ENCODE measurements at places on chromosomes 6 and 20.

- no peak for DNase-seq
These were observed 73.0 kb upstream of the BTBD3 start for GRCh38 chr20:11844691-11845090.

DNA sequence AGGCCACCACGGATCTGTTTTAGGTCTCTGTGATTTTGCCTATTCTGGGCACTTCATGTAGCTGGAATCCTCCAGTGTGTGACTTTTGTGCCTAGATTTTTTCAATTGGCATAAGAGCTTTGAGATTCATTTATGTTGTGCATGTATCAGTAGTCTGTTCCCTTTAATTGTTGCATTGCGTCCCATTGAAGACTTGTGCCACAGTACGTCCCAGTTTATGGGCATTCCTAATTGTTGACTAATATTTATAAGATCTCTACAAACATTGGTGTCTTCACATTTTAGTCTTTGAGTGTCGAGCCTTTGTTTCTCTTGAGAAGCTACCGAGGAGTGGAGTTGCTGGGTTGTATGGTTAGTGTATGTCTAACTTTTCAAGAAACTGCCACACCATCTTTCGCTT, 704 bp upstream of the FAM210B start:
- DNase-seq = no peak

GRCh38 chr20:57714409-57715267, 4.8 kb upstream of the PMEPA1 start:
- no peak for DNase-seq

DNA sequence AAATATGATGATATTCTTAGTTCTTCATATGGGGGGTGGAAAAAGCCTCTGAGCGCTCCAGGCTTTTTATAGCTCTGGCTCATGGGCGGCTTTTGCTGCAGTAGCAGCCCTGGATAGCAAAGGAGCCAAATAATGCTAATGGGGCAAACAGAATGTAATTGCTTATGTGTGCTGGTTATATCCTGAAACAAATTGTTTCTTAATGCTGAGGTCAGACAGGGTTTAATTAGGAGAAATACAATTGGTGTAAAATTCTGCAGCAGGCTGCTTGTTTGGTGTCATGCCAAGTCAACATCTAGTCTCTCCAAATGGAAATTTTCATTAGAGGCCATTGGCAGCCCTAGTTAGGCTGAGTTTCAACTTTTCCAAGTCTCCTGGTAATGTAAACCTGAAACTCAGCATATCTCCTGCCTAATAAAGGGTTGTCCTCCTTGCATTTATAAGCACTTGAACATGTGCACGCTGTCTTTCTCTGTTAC, 530.1 kb upstream of the NOX3 start:
- no peak for DNase-seq

DNA sequence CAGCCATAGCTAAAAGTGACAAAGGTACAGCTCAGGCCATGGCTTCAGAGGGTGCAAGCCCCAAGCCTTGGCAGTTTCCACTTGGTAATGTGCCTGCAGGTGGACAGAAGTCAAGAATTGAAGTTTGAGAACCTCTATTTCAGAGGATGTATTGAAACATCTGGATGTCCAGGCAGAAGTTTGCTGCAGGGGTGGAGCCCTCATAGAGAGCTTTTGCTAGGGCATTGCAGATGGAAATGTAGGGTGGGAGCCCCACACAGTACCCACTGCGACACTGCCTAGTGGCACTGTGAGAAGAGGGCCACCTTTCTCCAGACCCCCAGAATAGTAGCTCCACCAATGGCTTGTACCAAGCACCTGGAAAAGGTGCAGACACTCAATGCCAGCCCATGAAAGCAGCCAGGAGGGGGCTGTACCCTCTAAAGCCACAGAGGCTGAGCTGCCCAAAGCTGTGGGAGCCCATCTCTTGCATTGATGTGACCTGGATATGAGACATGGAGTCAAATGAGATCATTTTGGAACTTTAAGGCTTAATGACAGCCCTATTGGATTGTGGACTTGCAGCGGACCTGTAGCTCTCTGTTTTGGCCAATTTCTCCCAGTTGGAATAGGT, 1299.4 kb upstream of the MAP3K7 start:
- no peak for DNase-seq

DNA sequence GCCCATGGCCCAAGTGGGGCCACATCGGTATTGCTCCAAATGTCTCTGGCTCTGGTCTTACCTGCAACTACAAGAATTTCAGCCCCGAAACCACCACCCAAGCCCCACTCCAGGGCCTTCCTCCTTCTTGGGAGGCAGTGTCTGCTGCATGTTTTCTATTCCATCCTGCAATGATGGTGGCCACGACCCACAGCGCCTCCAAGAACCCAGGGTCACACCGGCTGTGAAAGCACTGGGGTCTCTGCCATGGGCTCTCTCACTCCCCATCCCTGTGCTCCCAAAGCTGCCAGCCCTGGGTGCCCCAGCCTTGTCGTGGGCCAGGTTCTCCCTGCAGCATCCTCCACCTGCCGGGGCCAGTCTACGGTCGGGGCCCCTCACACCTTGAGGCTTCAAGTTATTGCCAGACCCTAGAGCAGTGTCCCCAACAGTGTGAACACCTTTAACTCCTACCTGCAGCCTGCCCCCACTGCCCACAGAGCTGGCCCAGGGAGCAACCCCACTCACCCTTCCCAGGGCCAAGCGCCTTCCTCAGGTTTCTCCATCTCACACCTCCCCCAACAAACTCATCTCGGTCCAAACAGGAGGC, 115.4 kb downstream of the JPH2 start:
- no peak for DNase-seq

GRCh38 chr20:52318651-52319050, 127.1 kb upstream of the ZFP64 start:
- DNase-seq = no peak

GRCh38 chr20:50258790-50259483, 68.3 kb downstream of the CEBPB start:
- no peak for DNase-seq

GRCh38 chr20:5078399-5078958, 41.3 kb downstream of the PCNA start:
- peak; percentile 39 for DNase-seq

- DNase-seq = no peak
These were observed 966.6 kb downstream of the HACE1 start for GRCh38 chr6:103893141-103893581.

- DNase-seq = no peak
These were observed 30.4 kb upstream of the TSHZ2 start for GRCh38 chr20:52941808-52942207.

GRCh38 chr6:80488190-80488589, 381.7 kb downstream of the BCKDHB start:
- DNase-seq = no peak

- no peak for DNase-seq
These were observed 4.2 kb downstream of the DUSP22 start for GRCh38 chr6:296151-297122.

GRCh38 chr20:60372822-60373221, 414.6 kb downstream of the CDH26 start:
- no peak for DNase-seq

DNA sequence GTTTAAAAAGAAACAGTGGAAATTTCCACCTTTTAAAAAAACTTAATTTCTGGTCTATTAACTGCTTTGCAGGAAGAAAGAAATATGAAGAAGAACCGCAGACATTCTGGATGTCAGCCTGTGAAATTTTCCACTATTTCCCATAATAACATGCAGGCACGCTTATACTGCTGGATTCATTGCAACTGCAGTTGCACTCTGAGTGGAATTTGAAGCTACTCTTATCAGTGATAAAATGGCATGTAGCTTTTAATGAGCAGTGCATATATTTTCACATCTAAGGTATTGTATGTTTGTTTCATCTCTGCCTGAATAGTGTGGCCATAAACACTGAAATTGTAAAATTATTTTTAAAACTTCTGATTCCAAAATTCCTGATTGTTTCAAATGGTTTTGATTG, 28.2 kb downstream of the NCOA3 start:
- no peak for DNase-seq

DNA sequence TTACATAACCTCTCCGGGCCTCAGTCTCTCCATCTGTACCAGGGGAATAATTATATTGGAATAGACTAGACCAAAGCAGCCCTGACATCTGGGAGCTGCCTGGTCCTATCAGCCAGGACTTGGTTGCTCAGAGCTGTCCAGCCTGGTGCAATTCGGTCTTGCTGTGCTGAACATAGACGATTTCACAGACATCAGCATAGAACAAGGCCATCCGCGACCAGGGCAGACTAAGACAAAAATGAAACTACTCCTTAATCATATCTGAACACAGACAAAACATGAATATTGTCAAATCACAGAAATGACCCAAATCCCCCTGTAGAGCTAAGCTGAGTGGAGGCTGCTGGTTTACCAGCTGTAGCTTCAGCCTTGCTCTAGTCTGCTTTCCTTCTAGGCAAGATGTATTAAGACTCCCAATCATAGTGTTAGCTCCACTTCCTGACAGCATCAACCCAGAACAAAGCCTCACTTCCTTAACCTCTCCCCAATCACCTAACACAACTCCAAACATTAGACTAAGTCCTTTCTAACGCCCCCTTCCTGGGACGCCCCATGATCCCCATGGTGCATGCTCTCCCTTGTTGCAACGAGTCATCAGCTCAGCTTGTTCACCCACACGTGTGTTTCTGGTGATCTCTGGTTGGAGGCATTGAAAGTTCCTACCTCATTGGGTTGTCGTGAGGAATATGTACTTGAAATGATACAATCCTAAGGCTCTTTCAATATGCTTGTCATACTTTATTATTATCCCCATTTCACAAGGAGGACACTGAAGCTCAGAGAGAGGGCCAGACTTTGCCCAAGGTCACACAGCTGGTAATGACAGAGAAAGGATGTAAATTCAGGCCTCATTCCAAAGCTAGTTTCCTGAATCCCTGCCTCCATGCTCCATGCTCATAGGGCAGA, 3.5 kb upstream of the MAPK13 start:
- DNase-seq = no peak

DNA sequence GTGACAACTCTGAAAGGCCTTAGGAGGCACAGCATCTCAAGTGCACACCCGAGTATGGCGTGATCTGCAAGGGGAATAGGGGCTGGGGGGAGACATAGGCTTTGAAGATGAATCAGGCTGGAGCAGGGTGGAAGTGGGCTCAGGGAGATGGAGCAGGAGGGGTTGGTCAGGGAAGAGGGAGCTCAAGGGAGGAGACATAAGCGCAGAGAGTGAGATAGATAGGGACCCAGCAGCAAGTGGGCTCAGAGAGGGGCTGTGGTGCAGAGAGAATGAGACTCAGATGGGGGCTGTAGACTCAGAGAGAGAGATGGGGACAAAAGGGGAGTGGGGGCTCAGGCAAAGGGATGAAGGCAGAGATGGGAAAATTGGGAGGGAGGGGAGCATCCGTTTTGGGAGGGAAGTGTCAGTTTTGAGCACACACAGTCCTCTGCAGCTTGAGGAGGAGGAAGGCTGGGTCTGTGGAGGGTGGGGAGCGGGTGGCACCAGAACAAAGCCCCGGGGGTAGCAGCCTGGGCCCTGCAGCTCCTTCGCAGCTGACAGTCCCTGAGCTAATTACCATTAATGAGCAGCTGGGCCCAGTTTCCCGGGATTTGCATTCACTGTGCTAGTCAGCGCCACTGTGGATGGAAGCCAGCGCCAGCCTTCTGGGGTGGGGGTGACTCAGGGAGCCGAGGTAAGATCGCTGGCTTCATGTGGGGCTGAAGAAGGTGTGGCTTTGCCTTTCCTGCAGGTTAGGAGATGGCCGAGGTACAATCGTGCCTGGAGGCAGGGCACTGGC, 18.7 kb downstream of the SRXN1 start:
- DNase-seq = no peak

DNA sequence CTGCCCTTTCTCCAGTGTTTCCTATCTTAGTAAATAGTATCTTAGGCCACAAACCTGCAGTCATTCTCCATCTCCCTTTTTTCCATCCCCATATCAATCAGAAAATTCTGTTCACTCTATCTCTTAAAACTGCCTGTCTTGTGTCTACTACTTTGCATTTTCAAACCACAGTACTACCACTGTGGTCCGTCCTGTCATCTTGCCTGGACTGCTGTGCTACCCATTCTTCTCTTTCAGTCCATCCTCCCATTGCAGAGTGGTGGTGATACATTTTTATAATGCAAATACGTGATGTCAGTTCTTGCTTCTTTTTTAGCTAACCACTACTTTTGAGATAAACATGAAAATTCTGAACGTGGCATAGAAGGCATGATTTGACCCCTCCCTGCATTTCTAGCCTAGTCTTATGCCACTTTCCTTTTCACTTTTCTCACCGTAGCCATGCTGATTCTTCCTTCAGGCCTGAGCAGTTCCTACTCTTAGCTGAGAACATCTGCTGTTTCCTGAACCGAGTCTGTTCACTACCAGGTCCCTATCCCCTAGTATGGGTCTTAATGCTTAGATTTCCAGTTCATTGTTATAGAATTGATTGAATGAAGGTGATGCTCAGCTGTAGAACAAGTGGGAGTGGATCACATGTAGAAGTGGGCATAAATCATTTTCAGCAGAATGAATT, 13.8 kb downstream of the TBPL1 start:
- DNase-seq = no peak

DNA sequence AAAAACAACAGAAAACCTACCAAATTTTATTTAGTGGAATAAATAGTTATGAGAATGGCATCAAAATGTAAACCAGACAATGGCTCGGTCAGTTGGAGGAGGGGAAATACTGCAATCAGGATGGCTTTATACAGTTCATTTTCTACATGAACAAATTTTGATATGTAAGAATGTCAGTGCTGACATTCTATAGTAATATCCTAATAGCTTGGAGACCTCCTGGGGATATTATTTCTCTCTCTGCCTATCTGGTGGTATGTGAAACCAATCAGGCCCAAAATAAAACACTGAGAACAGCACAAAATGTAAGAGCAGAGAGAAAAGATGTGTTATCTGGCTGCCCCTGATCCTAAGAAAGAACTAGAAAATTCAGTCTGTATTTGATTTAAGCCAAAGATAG, 327.7 kb downstream of the UBE3D start:
- DNase-seq = no peak

GRCh38 chr6:167446971-167447370, 122.1 kb downstream of the TTLL2 start:
- DNase-seq = no peak

GRCh38 chr6:56046576-56046975, 171.2 kb upstream of the BMP5 start:
- DNase-seq = no peak

- no peak for DNase-seq
These were observed 388.2 kb upstream of the SYNCRIP start for GRCh38 chr6:86030875-86031274.

DNA sequence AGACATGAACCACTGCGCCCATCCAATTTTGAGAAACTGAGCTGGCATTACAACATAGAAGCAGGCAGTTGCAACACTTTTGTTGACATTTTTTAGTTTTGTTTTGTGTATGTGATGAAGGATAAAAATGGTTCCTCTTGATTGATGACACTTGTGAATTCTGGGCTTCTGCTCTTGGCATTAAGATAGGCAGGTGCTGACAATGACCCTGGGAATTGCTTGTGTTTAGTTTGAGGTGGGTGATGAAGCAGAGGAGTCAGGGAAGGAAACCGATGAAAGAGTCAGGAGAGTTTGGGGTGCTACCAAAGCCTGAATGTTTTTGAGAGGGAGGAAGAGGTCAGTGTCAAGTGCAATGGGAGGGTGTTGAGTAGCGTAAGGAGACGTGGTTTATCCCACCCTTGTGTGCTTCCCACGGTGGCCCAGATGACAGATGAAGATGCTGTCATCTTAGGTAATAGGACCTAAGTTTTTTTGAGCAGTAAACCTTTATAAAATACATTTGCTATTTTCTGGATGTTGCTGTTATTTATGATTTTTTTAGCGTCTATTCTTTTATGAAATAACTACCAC, 19.4 kb downstream of the CDS2 start:
- DNase-seq = no peak

GRCh38 chr20:45301824-45302271, 4.8 kb upstream of the RBPJL start:
- no peak for DNase-seq

- no peak for DNase-seq
These were observed 603 bp upstream of the RAB23 start for GRCh38 chr6:57222743-57223077.

GRCh38 chr6:12235341-12235740, 54.8 kb upstream of the EDN1 start:
- DNase-seq = no peak
